Ovary (tissue), 10 donors: ENCODE measurements at places on chromosomes 6 and 20. TPM values are rescaled to one million over a fixed set of nuclear protein-coding genes. Genes with fewer than 3 reads are reported as not detected.

DNA sequence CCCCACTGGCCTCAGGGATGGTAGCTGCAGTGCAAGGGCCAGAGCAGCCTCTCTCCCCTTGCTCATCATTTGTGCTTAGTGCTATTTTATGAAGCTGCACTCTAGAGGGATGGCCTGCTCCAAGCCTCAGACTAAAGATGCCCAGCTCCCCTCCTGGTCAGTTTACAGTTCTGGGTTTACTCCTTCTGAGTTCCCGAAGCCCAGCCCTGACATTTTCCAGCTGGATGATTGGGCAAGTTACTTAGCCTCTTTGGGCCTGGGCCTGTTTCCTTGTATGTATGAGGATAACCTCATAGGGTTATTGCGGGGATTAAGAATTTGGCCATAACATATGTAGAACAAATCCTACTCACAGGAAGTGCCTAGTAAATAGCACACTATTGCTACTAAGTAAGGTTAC, 31.8 kb upstream of the EMILIN3 start:
- no peak overlapping the region for H3K4me3 ChIP-seq
- H3K4me1 ChIP-seq = peaks cover 10% of the 10 kb centered on the region
- no peaks in the 10 kb centered on the region for H3K27me3 ChIP-seq
- H3K27ac ChIP-seq = no peak overlapping the region
- H3K36me3 ChIP-seq = no peaks in the 10 kb centered on the region
- peak; percentile 81 for DNase-seq

DNA sequence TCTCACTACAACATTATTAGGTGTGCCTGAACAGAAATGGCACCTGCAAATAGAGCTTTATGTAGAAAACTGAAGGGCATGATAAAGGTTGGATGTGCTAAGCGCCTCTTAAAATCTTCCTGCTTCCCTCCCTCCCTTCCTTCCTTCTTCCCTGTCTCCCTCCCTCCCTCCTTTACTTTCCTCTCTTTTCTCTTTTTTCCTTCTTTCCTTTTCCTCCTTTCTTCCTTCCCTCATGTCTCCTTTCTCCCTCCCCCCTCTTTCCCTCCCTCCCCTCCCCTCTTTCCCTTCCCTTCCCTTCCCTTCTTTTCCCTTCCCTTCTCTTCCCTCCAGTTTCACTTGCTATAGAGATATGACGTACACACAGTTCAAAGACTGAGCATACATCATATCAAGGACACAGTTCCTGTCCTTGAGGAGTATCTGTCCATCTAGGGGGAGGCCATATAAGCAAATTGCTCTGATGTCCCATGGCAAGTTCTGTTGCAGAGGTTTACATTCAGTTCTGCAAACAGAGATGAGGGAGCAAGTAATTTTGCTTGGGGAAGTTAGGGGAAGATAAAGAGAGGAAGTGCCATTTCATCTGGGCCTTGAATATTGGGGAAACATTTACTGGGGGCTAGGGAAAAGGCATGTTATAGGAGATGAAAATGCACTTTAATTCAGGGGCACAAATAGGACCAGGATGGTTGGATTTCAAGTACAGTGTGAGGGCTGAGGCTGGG, 79.0 kb upstream of the EEF1E1 start:
- H3K36me3 ChIP-seq = no peaks in the 10 kb centered on the region
- H3K4me1 ChIP-seq = peaks cover 11% of the 10 kb centered on the region
- H3K27ac ChIP-seq = no peak overlapping the region
- no peak overlapping the region for H3K4me3 ChIP-seq
- H3K27me3 ChIP-seq = no peaks in the 10 kb centered on the region

Gene BMP5
- 0.01 TPM for polyA plus RNA-seq

Gene ZBTB24
- polyA plus RNA-seq = 5.7 TPM

Gene LGSN
- polyA plus RNA-seq = not detected
